COR-L47 (cell line): ENCODE measurements at places on chromosomes 2 and 18.

DNA sequence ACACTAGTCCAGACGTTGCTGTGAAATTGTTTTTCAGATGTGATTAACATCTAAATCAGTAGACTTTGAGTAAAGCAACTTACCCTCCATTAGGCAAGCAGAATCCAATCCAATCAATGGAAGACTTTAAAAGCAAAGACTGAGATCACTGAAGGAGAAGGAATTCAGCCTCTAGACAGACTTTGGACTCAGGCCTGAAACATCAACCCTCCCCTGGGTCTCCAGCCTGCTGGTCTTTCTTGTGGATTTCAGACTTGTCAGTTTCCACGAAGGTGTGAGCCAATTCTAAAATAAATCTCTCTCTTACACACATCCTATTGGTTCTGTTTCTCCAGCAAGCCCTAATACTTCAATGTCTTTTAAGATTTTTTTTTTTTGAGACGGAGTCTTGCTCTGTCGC, 50.0 kb upstream of the EDAR start:
- no peak for DNase-seq

DNA sequence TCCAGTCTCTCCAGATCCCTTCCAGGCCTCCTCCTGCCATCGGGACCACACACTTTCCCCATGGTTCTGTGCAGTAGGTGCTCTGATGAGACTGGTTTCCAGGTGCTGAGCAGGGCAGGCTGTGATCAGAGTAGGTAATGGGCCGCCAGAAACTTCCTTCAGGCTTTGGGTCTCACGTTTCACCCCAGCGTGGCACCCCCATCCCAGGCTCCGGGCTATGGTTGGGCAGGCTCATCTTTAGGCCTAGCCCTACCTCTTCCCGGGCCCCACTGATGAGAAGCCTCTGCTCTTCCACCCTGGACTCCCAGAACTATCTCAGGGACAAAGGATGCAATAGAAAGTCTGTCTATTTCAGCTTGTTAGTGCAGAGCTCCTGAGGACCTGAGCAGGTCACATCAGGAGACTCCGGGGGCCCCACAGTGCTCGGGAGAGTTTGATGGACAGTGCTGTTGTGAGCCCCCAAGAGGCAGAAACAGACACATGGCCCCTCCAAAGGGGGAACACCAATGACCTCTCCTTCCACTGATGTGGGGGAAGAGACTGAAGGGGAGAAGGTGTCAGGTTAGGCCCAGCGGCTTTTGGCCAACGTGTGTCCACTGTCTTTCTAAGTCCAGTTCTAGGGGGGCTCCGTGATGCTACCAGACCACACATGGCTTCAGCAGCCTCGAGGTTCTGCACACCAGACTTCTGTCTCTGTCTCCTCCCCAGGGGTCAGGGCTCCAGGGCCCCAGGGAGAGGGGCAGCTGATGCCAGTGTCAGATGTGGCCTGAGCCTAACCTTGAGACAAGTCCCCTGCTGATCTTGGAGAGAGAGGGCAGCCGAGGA, 5.8 kb upstream of the PROM2 start:
- no peak for DNase-seq

DNA sequence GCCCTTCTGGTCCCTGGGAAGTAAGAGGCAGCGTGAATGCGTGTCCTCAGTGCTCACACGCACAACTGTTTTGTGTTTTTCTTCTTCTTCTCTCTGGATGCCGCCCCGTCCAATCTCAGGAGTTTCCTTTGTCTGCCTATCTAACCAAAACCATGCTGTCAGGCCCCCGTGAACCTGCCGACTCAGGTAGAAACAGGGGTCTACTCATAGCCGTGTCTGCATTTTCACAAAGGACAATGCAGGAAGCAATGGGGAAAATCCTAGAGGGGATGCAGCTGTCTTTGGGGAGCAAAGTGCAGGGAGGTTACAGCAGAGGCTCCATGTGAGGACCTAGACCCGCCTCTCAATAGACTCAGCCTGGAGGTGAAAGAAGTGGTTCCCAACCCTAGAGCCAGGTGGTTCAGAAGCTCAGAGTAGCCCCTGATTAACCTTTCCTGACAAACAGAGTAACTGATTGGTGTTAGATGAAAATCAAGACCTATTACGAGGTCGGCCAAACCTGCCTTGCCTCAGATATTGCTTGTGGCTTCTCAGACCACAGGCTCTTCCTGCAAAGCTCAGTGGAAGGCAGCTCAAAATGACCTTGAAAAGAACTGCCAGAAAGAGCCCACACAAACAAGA, 49.3 kb downstream of the CD226 start:
- DNase-seq: no peak

DNA sequence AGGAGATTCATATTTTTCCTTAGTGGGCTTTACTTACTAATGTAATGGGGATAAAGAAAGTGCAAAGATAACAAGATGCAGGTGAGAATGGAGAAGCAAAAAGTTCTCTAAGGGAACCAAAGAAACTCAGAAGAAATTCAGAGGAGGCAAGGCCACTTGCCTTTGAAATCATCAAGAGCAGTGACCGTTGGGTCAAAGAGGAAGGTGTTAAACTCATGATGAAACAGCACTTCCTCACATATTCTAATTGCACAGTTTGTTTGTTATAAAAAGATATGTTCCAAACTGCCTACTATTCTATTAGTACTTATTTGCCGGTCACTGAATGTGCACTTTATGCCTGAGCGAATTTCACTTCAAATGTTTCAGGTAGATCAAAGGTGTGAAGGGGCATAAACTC, 975.1 kb downstream of the BCL11A start:
- no peak for DNase-seq

DNA sequence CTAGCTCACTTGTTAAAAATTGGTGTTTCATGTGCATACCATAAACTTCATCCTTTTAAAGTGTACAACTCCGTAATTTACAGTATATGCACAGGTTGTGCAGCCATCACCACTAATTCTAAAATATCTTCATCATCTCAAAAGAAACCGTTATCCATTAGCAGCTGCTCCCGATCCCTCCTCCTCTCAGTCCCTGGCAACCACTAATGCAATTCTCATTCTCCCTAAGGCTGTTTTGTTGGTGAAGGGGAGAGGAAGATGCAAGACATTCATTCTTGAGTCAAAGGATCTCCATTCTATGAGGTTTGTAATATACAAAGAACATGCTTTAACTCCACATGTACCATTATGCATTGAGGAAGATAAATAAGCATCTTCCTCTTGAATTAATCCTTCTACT, 48.6 kb downstream of the RNU4ATAC start:
- no peak for DNase-seq

GRCh38 chr2:150697596-150697995, 210.1 kb upstream of the RND3 start:
- no peak for DNase-seq

GRCh38 chr2:102927854-102928267, 166.0 kb downstream of the TMEM182 start:
- DNase-seq: no peak

- no peak for DNase-seq
Observed at GRCh38 chr2:239158641-239159475, 242.0 kb downstream of the HDAC4 start.

DNA sequence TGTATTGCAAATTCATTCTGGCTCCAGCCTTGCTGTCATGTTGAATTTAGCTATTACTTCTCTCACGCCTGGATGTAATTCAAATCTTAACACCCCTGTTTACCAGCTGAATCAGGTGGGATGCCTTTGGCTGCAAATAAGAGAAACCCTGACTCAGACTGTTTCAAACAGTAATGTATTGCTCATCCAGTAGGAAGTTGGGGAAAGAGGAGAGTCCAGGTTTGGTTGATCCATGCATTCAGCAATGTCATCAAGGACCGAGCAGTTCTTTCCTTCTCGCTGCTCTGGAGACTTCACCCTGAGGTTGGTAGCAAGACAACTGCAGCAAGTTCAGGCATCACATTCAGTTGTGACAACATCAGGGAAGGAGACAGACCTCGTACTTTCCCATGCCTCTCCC, 6.4 kb upstream of the DARS1 start:
- DNase-seq: no peak

GRCh38 chr2:229445019-229445418, 173.9 kb upstream of the PID1 start:
- DNase-seq: no peak

DNA sequence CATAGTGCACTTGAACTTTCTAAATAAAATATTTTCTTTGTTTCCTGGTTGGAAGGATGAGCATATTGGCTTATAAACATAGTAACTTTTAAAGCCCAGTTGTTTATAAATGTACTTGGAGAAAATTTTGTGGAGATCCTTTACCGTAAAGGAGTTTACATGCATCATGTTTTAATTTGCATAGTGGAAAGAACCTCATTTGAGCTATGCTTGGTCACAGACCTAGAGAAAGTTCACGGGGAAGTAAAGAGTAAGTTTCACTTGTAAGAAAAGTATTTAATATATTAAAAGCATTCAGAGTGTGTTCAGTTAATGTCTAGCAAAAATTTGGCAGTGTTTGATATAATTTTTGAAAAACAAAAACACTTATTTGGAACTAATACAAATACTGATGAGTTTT, 45.3 kb downstream of the PIKFYVE start:
- no peak for DNase-seq

GRCh38 chr18:35143622-35144596, 96.9 kb upstream of the ZNF397 start:
- peak; percentile 97 for DNase-seq

DNA sequence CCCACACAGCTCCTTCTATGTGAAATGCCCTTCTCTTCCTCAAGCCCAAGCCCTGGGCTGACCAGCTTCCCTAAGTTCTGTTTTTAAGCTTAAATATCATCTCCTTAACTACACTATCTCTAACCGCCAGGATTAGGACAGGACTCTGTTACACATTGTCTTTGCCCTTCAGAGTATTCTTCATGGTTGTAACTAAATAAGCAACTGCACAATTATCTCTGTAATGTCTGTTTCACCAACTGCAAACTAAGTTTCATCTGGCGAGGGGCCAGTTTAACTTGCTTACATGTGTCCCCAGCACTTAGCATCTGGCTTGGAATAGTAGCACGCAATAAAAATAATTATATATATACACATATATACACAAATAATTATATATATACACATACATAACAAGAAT, 1.1 kb upstream of the ERMN start:
- DNase-seq: no peak

- no peak for DNase-seq
Observed at GRCh38 chr2:200944467-200945394, 18.7 kb downstream of the ORC2 start.

DNA sequence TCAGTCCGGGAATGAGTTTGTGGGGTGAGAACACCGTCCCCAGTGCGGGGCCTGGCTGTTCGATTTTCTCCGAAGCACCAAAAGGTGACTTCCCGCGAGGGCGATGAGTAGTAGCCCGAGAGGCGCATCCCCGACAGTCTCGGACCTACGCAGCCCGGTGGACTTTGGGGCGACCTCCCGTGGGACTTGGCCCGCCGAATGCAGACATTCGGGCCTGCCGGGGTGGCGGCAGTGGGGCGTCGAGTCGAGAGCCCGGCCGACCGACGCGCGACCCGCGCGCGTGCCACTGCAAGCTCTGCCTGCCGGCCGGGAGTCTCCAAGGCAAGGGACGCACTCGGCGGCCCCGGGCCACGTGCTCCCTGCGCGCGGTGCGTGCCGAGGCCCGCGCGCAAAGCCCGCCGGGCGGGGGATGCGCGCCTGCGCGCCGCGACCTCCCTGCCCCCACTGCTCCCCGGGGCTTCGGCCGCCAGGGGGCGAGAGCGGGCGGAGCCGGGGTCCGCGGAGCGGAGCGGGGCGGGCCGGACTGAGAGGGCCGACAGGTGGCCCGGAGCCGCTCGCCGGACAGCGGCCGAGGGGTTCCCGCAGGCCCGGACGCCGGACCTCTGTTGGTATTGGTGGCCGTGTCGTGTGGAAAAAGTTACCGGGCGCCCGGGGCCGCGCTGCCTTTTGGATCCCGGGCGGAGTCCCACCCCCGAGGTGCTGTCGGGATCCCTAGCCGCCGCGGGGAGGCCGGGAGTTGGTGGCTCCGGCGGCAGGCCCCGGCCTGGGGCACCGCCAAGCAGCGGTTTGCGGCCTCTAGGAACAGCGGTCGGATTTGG, 1.9 kb downstream of the PTMA start:
- peak; percentile 42 for DNase-seq

- no peak for DNase-seq
Observed at GRCh38 chr2:203997481-203997880, 60.9 kb downstream of the ICOS start.

- DNase-seq: no peak
Observed at GRCh38 chr2:63665846-63666475, 77.2 kb downstream of the MDH1 start.

GRCh38 chr2:233114421-233114861, 54.3 kb downstream of the INPP5D start:
- DNase-seq: no peak

GRCh38 chr2:195709901-195710806, 53.1 kb downstream of the SLC39A10 start:
- DNase-seq: no peak

- DNase-seq: no peak
Observed at GRCh38 chr18:10340821-10341220, 113.6 kb upstream of the APCDD1 start.

- DNase-seq: no peak
Observed at GRCh38 chr2:14348247-14348646, 284.3 kb upstream of the LRATD1 start.

GRCh38 chr2:79876430-79876829, 363.6 kb downstream of the CTNNA2 start:
- no peak for DNase-seq

GRCh38 chr2:43402002-43402401, 175.6 kb upstream of the ZFP36L2 start:
- no peak for DNase-seq

GRCh38 chr18:75478996-75479880, 51.7 kb upstream of the SMIM21 start:
- peak; percentile 86 for DNase-seq

DNA sequence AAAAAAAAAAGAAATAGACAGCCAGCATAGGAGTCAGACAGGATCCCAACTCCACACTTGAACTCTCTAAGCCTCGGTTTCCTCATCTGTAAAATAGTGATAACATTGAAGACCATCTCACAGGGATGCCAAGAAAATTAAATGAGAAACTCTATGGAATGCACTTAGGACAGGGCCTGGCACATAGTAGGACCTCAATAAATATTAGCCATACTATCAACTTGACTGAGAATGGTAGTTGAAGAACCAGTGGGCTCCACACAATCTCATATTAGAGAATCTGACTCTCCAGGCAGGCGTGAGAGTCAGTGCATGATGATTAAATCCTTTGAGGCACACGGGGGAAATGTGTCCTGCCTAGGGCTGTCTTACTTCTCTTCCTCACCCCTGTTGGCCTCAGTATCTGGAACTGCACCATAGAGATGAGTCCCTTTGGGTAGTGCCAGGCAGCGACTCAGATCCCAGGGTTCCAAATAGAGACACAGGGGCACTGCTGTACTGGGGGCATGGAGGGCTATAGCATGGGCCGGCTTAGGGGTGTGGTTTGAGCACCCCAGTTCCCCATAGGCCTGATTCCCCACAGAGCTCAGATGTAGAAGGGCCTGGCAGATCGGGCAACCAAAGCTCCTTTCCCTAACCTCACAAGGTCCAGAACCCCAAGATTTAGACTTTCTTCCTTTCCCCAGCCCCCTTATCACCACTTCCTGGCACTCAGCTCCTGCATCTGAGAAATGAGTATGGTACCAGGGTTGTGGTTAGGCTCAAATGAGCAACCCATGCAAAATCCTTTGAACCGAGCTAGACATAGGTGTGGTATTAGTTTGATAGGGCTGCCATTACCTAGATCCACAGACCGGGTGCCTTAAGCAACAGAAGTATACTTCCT, 51.3 kb upstream of the CAB39 start:
- DNase-seq: no peak

GRCh38 chr2:241340631-241341163, 15.4 kb upstream of the FARP2 start:
- DNase-seq: no peak
